ENCODE measurements at places on chromosomes 4 and X. TPM values are rescaled to one million over a fixed set of nuclear protein-coding genes. Genes with fewer than 3 reads are reported as not detected.

Gene FAT1
- total RNA-seq = 408 TPM

Gene ADH1B
- total RNA-seq = 364 TPM

Gene STEEP1
- 38.0 TPM for total RNA-seq

Gene UGT2B17
- total RNA-seq = not detected

Gene CSAG1
- not detected for total RNA-seq

Gene IGFBP7
- total RNA-seq = 108 TPM

Gene GAGE12H
- not detected for total RNA-seq

Gene GPR82
- not detected for total RNA-seq

Gene TMEM165
- 98.9 TPM for total RNA-seq

Gene IGSF1
- total RNA-seq = not detected

Gene TLR7
- not detected for total RNA-seq

Gene CCDC149
- 11.0 TPM for total RNA-seq

Gene PIR
- 21.3 TPM for total RNA-seq

Gene CDS1
- 0.26 TPM for total RNA-seq

Gene FSTL5
- not detected for total RNA-seq

Gene UGT2A3
- not detected for total RNA-seq

Gene BST1
- 15.7 TPM for total RNA-seq

Gene TIGD2
- 11.0 TPM for total RNA-seq

Gene LNX1
- total RNA-seq = 0.51 TPM

Gene GPAT3
- total RNA-seq = 2.1 TPM

Gene MAP3K15
- under 0.01 TPM for total RNA-seq

Gene RNF113A
- total RNA-seq = 20.0 TPM

Gene DUSP21
- not detected for total RNA-seq

Gene TSPAN7
- not detected for total RNA-seq

Gene DGKK
- not detected for total RNA-seq

Gene UGT2B7
- not detected for total RNA-seq

Gene RHOXF1
- not detected for total RNA-seq

Gene ADGRG2
- under 0.01 TPM for total RNA-seq

Gene IQSEC2
- total RNA-seq = 9.9 TPM

Gene SPATA4
- total RNA-seq = 0.66 TPM

Gene ARAP2
- total RNA-seq = 3.0 TPM

Gene TMEM150C
- total RNA-seq = 1.2 TPM

Gene NIPAL1
- under 0.01 TPM for total RNA-seq

Gene TRO
- total RNA-seq = 13.0 TPM

Gene TRMT10A
- 11.1 TPM for total RNA-seq

Gene RAB9B
- 0.77 TPM for total RNA-seq

Gene SSX4B
- total RNA-seq = not detected

Gene SYP
- 0.17 TPM for total RNA-seq

Gene STAP1
- not detected for total RNA-seq

Gene PPARGC1A
- 4.4 TPM for total RNA-seq

Gene IQCM
- under 0.01 TPM for total RNA-seq

Gene F8A3
- total RNA-seq = 0.99 TPM

Gene SRPX
- total RNA-seq = 91.2 TPM

Gene POLN
- 5.6 TPM for total RNA-seq

Gene CTAG1A
- total RNA-seq = not detected

Gene OTUD6A
- not detected for total RNA-seq

Gene REPS2
- total RNA-seq = 0.50 TPM

Gene HS3ST1
- total RNA-seq = not detected

Gene ZNF630
- 2.1 TPM for total RNA-seq

Gene SMS
- total RNA-seq = 252 TPM
